Hepatocyte (in vitro differentiated cells): ENCODE measurements at places on chromosomes 2 and 18. TPM values are rescaled to one million over a fixed set of nuclear protein-coding genes. Genes with fewer than 3 reads are reported as not detected.

- no peak for DNase-seq
Observed at GRCh38 chr18:59570101-59570775, 127.0 kb downstream of the CCBE1 start.

GRCh38 chr2:60516383-60516811 lies 37.1 kb downstream of the BCL11A start:
- DNase-seq, result peak; percentile 56

DNA sequence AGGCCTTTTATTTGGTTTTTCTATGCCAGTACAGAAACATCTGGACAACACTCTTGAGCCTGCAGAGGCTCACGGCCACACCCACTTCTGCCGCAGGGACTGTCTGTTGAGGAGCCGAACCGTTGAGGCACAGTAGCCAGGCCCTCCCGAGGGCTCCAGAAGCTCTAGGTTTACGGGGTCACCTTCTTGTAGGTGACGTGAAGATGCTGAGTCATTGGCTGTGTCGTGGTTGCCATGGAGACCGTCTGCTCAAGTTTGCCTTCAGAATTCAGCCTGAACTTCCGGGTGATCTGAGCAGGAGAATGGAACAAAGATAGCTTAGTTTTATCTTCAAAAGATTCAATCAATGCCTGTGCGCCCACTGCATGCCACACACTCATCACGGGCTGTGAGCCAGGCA lies 25.9 kb downstream of the BOK start:
- DNase-seq, result no peak

Gene CHRNG
- total RNA-seq, result not detected in 2 replicates

- DNase-seq, result no peak
Observed at GRCh38 chr2:98937906-98938305, 1.9 kb upstream of the CRACDL start.

DNA sequence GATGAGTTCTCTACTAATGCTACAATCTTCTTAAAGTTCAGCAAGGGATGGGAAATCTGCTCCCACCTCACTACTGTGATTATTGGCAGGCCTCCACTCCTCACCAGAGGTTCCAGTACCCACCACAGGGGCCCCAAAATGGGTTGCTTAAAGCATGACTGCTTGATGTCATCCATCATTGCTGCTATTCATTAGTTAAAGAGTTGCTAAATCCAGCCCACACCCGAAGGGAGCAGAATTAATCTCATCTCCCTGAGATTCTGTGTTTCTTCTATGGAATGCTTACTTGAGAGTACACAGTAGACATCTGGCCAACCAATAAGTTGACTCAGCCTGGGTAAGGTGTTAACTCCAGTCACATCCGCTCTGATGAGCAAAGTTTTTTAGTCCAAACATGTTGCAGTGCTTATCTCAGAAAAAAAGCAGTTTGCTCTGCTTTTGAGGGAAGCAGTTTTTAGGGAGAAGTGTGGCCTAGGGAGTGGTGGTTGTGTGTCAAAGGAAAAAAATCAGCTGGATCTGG lies 690.2 kb upstream of the POU3F3 start:
- DNase-seq, result no peak

DNA sequence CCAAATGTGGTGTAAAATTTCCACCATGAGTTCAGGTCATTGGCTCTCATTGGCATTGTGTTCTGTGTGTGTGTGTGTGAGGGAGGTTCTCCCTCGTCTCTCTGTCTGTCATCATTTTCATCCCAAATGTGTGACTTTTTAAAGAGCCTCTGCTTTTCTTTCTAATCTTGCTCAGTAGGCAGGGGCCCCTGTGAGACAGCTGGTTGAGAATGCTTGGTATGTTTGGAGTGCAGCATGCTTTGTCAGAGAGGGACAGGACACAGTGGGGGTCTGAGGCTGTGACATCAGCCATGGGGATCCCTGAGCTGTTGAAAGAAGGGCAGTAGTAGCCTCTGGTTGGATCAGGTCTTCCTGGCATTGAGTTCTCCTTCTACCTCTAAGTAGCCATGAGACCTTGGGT lies 10.6 kb downstream of the PTPRM start:
- DNase-seq, result no peak

DNA sequence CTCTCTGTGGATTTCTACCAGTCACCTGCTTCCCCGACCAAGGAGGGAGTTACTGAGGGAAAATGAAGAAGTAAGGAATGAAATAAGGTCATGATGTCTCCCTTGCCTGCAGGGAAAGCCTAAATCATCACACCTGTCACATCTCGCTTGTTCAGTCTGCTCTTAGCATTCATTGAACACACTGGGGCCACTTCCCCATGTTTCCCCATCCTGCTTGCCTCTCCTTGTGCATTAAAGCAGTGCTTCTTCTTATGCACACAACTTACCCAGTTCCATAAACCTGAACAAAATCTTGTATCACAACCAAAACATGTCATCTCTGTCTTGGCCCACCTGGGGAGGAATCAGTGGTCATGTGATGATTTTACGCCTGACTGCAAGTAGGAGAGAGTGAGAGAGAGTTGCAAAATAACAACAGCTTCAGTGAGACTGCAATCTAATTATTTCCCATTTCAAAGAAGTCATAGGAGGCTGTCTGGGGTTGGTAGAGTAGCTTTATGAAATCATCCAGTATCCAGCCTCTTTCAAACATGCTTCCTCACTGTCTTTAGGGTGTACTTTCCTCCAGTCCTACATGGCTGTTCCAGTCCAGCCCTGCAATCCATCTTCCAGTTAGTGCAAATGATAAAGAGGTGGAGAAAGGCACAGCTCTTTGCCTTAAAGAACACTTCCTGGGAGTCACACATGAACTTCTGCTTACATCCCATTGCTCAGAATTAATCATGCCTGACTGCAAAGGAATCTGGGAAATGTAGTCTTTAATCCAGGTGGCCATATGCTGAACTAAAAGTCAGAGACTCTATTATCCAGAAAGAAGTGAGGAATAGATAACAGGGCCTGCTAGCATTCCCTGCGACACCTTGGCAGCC lies 220.1 kb downstream of the HAUS1 start:
- DNase-seq, result peak; percentile 40

- no peak for DNase-seq
Observed at GRCh38 chr18:24677011-24677410, 216.6 kb downstream of the HRH4 start.

DNA sequence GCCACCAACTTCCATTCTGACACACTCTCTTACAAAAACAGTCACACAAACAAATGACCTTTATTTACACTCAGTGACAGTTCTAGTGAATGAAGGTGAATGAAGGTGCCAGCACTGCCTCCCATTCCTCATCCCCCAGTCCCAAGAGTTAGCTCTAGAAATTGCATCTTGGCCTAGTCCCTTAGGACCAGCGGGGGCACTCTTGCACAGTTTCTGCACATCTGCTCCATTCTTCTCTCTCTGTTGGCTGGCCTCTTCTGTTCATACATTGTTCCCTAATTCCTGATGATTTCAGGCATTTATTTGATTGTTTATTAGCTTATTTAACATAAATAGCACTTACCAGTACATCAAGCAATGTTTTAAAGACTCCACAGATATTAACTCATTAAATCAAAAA lies 30.9 kb downstream of the GAREM1 start:
- no peak for DNase-seq

Gene CCDC150
- 5.5 and 6.2 TPM in 2 replicates for total RNA-seq

- DNase-seq, result no peak
Observed at GRCh38 chr2:137976274-137976673, 12.0 kb downstream of the HNMT start.

Gene NT5DC4
- 1.2 and 2.7 TPM in 2 replicates for total RNA-seq

DNA sequence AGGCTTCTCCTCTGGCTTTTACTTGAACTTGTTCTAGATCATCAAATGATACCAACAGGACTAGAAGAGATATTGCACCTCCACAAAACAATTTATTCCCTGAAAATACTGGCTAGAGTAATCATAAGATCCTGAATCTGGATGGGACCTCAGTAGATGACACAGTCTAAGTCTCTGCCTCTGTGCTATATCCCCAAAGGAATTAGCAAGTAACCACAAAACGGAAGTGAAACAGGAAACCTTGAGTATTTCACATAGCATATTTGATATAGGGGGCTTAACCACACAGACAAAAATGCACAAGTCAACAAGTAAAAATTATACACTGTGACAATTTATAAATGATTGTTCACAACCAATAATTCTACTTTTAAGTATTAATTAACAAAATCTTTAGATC lies 456.9 kb upstream of the TNP1 start:
- no peak for DNase-seq

- DNase-seq, result no peak
Observed at GRCh38 chr18:47391665-47392064, 140.2 kb upstream of the SKOR2 start.

Gene CRYGC
- total RNA-seq, result 1.3 TPM in 1 of 2 replicates, not detected in the other

Gene SKA1
- total RNA-seq, result 5.5 and 7.5 TPM in 2 replicates

- no peak for DNase-seq
Observed at GRCh38 chr18:62682371-62682770, 33.0 kb upstream of the PHLPP1 start.

DNA sequence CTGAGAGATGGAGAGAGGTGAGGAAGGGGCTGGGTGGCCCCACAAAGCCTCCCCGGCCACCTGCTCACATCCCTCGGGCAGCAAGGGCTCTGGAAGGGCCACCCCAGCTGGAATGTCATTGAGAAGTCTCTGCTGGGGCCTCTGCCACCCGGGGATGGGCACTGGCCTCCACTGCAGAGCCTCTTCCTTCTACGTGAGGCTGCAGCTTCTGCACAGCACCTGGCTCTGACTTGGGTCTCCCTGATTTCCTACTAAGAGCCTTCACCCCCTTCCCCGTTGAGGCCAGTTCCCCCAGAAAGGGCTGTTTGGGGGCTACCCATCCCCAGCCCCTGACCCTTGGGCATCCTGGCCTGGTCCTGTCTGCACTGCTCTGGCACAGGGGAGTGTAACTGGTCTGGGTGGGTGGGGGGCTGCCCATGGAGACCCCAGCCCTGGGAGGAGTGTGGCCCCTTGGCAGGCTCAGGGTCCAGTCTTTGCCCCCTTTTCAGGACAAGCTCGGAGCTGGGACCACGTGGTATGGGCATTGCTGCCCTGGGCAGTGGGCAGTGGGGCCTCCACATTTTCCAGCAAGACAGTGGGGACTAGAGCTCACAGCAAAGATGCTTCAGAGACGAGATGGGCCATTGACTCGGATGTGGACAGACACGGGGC lies 5.6 kb downstream of the PDCD1 start:
- DNase-seq, result no peak

DNA sequence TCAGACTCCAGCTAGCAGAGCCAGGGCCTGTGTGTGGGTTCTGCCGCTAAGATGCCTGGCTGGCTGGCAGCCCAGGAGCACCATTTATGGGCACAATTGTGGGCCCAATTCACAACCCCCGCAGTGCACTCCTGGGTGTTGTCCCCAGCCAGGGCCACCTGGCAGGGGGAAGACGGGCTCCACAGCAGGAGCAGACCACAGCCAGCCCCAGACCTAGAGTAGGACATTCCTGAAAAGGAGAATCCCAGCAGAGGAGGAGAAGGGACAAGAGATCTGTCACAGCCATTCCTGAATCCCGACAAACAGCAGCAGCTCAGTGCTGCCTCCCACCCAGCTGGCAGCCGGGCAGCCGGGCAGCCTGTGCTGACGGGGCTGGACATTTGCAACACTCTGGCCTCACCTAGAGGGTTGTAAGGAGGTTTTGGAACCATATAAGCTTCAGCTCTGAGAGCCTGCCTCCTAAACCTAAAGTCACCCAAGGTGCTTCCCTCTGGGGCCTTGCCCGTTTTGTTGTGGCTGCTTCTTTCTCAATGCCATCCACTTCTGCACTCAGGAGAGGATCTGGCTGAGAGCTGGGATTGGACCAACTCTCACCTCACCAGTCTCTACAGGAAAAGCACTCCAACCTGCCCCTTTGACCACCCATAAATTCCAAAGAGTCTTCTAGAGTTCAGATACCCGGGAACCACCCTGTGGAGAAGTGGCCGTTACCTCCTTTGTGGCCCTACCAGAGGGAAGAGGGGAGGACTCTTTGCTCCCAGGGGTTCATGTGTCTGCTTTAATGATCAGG lies 4.1 kb upstream of the TMEM177 start:
- no peak for DNase-seq
